ENCODE measurements at places on chromosomes 3 and 15.

DNA sequence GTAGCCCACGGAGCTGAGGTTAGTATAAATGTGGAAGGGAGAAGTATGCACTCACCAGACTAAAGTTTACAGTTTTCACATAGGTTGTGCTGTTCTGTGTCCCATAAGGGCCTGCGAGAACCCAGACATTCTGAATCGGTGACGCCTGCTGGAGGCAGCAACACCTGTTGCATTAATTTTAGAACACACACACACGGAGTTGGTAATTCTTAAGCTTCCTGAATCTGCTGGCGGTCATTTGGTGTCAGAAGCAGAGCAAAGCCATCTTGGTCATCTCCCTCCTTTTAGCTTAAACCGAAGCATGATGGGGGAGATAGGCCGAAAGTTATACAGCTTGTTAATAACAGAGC, 41.1 kb upstream of the AP3B2 start:
- no peak for DNase-seq

DNA sequence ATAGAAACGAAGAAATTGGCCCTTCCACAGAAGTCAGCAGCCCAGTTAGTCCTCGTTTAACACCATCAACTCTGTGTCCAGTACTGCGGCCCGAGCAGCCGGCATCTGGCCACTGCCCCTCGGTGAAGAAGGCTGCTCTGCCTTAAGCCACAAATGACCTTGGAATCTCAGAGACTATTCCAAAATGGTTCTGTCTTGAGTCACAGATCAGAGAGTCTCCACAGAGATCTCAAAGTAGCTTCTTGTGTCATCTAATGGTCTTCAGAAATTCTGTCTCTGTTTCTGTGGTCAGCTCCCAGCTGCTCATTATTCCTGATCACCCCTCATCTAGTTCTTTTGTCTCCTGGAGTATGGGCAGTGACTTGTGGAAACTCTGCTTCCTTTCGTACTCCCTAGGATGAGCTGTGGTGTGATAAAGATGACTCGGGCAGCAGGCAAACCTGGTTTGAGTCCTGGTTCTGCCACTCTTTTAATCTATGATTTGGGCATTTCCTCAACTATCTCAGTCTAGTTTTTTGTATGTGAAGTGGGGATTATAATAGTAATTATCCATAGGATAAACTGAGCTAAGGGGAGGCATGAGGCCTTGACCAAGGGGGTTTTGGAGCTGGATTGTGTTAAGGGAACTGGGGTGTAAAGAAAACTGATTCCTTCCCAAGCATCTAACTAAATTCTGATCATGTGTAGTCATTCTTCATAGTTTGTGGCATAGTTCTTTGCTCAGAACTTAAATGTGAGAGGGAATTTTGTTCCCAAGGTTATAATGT, 22.6 kb downstream of the CRTC3 start:
- no peak for DNase-seq

- no peak for DNase-seq
These were observed 214.4 kb downstream of the LRTM1 start for GRCh38 chr3:54713455-54713854.

DNA sequence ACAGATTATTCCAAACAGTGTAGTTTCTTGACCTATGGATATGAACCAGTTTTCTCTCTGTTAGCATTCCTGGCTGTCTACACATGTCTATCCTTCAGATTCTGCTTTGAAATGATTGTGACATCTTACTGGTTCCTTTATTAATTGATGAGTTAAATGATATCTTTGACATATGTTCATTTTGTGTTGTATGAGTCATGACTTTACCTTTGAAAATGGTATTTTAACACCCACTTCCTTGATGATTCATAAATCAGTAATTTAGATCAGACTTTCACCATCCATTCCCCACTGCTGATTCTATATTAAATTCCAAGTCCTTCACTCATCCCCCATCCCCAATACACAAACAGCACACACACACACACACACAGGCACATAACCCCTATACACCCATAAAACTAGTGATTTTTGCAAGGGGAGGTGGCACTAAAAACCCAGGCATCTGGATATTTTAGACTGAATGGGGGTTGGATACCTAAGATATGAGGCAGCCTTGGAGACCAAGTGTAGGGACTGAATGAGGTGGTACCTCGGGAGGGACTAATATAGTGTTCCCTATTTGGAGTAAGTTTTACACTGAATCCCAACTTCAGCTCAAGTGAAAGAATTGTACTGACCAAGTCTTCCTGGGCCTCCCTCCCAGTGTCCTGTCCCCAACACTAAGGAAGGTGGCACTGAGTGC, 9.7 kb downstream of the CCK start:
- DNase-seq, result no peak

GRCh38 chr3:133208184-133208583, 170.0 kb downstream of the TMEM108 start:
- DNase-seq, result no peak

DNA sequence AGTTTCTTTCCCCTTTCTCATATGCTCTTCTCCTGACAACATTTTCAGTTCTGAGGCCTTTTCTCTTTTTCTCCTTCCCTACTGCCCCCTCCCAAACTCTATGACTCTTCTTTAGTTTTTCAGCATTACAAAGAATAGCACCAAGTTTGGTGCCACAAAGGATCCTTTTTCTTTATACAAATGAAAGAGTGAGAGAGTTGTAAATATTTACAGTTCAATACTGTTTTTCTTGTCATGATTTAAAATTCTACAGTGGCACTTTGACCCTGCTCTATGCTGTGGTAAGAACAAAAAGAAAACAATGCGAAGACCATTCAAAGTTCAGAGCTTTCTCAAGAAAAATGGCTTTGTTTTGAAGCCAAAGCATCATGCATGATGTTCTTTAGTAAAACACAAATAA, 667.9 kb upstream of the SGO1 start:
- no peak for DNase-seq

DNA sequence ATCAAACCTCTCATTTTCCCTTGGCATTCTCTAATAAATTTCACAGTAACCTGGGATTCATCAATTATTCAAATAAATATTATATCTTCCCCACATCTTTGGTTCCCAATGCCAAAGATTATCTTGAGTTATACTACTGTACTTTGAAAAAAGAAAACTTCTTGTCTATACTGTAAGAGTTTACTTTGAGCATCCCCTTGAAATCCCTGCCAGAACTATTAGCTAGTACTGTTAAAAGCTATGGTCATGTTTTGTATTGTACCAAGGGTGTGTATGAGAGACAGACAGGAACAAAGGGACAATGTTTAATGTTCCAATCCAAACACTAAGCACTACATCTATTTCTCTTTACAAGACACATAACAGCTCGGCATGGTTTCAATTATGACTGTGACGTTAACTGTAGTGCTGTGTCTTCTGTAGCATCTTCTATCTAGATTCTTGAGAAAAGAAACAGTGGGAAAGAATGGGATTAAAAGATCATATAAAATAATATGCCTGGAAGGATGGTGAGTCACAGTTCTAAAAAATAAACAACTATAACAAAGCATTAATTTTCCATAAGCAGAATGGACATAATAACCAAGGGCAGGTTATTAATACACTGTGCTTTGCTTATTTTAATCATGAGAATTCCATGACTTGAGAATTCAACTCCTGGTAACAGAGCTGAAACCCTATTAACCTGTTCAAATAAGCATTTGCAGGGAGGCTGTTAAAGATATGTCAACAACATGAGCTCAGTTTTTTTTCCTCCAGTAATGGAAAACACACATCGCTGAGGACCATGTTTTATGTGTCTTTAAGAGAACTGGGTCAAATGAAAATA, 71.1 kb downstream of the ALDH1A2 start:
- DNase-seq, result no peak

- no peak for DNase-seq
These were observed 325.1 kb upstream of the THBS1 start for GRCh38 chr15:39255760-39256159.

DNA sequence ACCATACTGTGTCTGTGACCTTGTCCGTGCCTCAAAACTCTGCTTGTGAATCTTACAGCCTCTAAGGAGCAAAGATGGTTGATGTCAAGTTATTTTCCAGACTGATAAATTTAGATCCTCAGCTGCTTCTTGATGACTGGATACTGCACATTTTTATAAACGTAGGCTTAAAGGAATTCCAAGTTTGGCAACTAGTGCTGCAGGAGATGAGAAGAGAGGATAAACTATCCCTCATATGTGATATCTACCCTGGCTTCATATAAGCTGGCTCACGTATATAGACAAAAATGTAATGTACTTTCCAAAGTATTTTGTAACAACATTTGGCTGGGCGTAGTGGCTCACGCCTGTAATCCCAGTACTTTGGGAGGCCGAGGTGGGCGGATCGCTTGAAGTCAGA, 89.6 kb downstream of the GMPS start:
- DNase-seq, result no peak

GRCh38 chr3:181966393-181966792, 254.7 kb downstream of the SOX2 start:
- no peak for DNase-seq

All from CD8-positive, alpha-beta T cell (primary cell).